Hematopoietic multipotent progenitor cell (in vitro differentiated cells): ENCODE measurements at places on chromosomes 2 and 18.

GRCh38 chr2:30145826-30146336 is 926 bp upstream of the YPEL5 start:
- DNase-seq: no peak

GRCh38 chr2:218000136-218000535 is 2.7 kb downstream of the TNS1 start:
- no peak for DNase-seq

DNA sequence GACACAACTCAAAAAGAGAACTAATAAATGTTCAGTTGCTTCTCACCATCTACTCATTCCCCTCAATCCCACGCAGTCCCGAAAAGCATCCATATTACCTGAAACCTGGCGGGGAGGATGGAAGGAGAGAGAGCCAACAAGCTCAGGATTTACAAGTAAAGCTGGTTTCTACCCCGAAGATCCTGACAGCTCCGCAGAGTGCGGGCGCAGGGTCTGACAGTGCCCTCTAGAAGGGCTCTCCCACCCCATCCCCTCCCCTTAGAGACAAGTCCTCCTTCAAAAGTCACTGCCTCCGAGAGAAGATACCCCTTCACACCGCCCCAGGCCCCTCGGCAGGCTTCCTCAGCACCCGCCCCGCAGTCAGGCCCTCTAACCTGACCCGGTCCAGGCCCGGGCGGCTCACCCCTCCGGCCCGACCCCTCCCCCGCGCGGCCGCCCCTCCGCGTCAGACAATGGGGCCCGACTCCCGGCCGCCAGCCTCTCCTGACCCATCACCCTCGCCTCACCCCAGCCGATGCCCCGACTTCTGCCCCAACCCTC is 550 bp downstream of the RAB1A start:
- no peak for DNase-seq

DNA sequence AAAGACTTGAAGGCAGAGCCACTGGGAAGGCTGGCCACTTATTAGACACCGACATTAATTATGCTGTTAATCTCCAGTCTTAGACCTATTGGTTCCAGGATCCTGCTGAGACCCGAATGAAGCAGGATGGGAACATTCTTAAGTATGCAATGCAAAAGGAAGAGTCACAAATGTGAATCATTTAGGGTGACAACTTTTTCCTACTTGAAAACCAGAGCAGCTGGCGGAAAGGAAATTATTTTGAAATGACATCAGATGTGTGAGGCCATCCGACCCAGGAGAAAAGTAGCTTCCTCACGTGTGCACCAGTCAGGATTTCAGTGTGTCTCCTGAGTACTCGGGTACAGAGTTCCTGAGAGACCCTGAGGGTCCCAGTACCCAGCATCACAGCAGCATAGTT is 222.9 kb upstream of the NCKAP5 start:
- no peak for DNase-seq

DNA sequence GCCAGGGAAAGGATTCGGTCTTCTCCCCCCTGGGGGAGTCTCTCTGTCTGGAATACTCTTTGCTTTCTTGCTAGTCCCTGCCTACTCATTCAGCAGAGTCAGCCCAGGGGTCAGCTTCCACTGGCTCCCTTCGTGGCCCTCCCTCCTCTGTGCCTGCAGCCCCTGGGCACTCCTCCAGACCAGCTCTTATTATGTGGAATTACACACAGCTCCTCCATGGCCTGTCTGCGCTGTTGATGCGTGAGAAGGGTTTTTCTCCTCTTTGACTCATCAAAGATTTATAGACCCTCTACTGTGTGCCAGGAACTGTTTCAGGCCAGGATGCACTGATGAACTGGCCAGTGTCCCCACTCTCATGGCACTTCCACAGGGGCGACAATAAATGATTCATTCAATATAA is 44.4 kb downstream of the ST8SIA5 start:
- no peak for DNase-seq

- no peak for DNase-seq
These were observed 119.9 kb downstream of the TFCP2L1 start for GRCh38 chr2:121165038-121165542.

DNA sequence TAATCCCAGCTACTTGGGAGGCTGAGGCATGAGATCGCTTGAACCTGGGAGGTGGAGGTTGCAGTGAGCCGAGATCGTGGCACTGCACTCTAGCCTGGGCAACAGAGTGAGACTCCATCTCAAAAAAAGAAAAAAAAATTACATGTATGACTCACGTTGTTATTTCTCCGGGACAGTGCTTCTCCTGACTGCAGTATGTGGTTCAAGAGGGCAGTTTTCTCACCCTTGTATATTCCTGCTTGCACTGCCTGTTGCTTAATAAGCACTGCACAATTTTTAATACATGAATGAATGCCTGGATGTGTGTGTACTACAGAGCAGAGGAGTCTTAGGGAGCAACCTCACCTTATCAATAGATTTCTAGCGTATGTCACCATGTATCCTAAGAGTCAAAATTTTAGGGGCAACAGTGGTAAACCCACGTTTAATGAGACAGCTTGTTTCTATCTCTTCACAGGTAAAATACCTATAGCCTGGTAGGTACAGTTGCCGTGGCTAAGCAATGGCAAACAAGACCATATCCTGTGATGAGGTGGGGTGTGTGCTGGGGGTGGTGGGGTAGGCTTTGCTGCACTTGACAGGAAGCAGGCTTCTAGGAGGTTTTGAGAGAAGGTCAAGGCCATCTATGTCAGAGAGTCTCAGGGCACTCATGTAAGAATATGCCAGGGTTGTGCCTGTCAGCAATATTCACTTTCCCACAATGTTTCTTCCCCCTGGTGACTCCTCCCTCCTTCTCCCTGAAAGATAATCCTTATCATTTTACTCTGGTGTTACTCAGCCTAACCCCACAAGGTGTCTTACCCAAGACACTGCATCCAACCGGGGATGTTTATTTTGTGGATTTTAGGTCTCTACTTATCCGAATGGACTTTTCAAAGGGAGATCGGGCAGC is 36.9 kb upstream of the MEX3C start:
- DNase-seq: no peak

- no peak for DNase-seq
These were observed 57.9 kb upstream of the EPAS1 start for GRCh38 chr2:46239175-46239846.

- DNase-seq: no peak
These were observed 437.7 kb upstream of the HS6ST1 start for GRCh38 chr2:128756365-128756717.

DNA sequence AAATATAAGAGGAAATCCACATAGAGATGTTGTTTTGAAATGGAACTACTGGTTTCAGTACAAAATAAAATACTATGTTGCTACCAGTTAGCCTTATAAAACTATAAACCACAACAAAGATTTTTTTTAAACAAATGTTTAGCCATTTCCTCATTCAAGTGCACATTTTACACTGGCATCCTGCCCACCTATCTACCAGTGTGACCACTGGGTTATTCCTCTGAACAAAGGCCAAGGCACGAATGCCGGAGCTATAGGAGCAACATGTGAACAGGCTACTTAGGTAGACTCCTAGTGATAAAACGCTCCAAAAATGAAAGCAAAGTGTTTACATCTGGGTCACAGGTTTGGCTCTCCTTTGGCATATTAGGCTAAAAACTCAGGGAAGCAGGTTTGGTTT is 31.8 kb upstream of the SULT1C4 start:
- no peak for DNase-seq

GRCh38 chr2:237955640-237956401 is 11.0 kb upstream of the UBE2F start:
- DNase-seq: no peak

- DNase-seq: no peak
These were observed 5.4 kb downstream of the GPR55 start for GRCh38 chr2:230919681-230920080.

GRCh38 chr2:101883860-101884259 is 107.9 kb upstream of the IL1R2 start:
- peak; percentile 41 for DNase-seq

GRCh38 chr2:3487432-3487831 is 31.9 kb downstream of the ADI1 start:
- no peak for DNase-seq

GRCh38 chr2:234051374-234052070 is 1.0 kb downstream of the SPP2 start:
- DNase-seq: no peak

DNA sequence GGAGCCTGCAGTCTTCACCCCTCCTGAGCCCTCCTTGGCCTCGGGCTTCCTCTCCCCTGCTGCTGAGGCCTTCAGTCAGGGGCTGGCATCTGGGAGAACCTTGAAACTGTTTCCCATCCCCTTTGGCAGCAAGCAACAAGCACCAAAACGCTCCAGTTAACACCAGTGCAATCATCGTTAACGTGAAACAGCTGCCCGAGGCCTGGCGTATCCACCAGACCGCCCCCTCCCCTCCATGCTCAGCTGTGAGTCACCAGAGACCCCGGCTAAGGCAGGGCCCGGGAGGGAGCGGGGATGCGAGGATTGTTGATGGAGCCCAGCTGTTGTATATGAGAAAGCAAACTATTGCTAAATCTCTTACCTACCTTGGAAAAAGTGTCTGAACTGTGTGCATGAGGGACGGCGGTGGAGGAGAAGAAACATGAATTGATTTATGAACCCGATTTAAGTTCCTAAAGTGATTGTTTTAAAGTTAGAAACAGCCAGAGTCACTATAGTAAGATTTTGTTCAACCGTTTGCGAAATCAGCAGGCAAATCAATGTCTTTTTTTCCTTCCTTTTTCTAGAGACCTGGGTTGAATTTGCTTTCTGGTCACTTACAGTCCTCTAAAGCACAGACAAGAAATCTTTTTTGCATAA is 5.2 kb downstream of the ZFP36L2 start:
- no peak for DNase-seq

- no peak for DNase-seq
These were observed 49.1 kb downstream of the SNORC start for GRCh38 chr2:232919141-232919540.

DNA sequence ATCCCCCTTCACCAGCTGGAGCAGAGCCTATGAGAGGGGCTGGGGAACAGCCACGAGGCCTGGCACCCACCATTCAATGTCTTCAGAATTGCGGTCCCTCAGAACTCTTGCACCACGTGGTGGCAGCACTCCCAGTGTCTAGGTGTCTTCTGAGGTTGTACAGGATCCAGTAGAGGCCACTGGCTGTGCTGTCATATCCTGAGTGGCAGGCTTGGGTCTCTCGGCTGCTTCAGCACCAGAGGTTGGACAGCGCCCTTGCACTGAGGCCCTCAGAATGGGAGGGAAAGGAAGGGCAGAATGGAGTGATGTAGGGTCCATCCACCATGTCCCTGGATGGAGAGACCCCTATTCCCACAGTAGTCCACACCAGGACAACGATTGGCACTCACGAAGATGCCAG is 112.0 kb upstream of the TEKT4 start:
- no peak for DNase-seq

DNA sequence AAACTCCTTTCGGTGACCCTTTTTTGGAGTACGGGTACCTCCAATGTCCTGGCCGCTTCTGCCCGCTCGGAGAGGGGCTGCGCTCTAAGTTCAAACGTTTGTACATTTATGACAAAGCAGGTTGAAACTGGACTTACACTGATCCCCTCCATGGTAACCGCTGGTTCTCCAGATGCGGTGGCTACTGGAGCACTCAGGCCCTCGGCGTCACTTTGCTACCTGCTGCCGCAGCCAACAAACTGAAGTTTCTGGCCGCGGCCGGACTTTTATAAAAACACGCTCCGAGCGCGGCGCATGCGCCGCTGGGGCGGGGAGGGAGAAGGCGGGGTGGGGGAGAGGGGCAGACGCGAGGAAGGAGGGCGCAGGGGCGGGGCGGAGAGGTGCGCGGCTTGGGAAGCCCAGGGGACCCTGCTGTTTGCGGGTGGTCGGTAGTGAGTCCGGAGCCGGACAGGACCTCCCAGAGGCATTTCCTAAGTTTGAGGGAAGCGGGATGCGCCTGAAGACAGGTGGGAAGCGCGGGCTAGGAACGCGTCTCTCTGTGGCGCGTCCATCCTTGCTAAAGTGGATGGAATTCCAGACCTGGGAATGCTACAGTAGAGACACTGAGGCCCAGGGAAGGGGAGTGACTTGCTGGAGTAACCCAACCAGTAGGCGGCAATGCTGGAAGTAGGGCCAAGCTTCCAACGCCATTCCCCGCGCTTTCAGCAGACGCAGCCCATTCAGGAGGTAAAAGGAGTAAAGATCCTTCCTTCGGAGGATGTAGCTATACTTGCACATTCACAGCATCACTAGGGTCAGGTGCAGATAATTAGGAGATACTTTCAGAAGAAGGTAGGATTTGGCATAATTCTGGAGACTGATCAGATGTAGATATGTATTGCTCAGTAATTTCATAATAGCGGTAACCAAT is at the start of gene CXCR4:
TSS of gene CXCR4 (minus strand) at position 241 of the 910 bp plus-strand sequence. CDS start at position 152, 89 bp downstream.
- DNase-seq: peak; percentile 95

- no peak for DNase-seq
These were observed 40.0 kb upstream of the DNAH7 start for GRCh38 chr2:196108604-196109003.

- no peak for DNase-seq
These were observed 823.2 kb upstream of the SALL3 start for GRCh38 chr18:78156466-78156865.

DNA sequence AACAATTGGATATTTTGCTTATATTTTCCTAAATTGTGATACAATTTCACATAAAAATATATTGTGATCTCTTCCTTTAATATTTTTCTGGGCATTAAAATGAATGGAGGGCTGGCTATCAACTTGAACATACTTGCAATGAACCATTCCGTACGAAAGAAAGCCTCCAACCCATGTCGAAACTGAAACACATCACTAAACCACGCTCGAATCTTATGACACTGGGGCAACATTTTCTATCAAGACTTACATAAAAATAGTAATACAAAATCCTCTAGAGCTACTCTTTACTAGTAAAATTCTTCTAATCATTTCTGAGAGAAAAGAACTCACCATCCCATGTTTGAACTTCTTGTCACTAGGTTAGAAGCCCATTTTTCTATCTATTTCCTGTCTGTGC is 132.8 kb upstream of the DOK6 start:
- DNase-seq: no peak

DNA sequence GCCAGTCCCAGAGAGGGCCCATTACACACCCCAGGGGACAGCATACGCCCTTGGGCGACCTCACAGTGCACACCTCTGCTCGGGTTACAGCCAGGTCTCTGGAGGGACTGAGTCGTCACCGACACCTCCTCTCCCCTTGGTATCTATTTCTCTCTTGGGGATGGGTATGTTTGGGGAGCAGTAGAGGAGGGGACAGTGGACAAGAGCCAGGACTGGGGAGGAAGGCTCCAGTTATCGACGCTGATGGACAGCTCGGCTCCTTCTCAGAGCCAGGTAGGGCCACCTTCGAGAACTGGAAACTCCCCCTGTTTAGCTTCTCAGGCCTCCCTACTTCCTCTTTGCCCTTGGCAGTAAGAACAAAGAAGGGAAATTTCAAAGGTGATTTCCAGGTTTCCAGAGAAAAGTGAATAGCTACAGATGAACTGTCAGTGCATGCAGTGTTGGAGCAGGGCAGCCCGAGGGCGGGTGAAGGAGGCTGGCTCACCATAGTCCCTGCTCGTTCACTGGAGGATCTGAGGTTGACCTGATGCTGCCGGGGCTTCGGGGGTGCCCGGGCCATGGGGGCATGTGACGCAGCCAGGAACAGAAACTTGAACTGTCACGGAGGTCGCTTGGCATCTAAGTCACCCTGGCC is 4.4 kb upstream of the SEMA4C start:
- DNase-seq: no peak
